Uterus (tissue), 4 donors: ENCODE measurements at places on chromosomes 5 and 9.

DNA sequence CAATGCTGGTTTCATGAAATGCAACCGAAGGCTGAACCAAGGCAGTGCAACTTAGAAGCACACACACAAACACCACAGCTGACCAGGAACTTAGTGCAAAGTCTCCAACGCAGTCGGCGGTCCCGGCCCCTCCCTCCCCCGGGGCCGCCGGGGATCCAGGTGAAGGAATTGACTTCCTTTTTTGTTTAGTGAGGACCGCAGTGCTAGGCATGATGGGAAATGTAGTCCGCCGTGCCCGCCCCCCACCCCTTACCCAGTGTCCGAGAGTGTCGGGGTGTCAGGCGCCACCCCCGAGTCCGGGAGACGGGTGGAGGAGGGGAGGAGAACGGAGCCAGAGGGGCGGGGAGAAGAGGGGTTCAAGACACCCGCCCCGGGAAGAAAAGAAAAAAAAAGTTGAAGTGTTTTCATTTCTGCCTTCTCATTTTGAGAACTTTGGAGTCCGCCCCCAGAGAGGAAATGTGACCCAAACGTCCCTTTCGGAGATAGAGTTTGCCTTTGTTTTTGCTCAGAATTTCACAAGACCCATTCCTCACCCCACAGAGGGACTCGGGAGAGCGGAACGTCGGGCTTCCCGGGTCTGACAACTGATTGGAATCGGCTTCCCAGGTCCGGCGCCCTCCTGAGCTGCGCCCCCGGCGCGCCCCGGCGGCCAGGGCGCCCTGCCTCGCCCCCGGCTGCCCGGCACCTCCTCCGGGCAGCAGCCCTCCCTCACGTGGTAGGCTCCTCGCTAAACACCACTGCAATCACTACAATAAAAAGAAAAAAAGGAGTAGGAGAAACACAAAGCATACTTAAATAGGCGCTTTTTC, 2.0 kb downstream of the IER5L start:
- DNase-seq = peak; percentile 91

DNA sequence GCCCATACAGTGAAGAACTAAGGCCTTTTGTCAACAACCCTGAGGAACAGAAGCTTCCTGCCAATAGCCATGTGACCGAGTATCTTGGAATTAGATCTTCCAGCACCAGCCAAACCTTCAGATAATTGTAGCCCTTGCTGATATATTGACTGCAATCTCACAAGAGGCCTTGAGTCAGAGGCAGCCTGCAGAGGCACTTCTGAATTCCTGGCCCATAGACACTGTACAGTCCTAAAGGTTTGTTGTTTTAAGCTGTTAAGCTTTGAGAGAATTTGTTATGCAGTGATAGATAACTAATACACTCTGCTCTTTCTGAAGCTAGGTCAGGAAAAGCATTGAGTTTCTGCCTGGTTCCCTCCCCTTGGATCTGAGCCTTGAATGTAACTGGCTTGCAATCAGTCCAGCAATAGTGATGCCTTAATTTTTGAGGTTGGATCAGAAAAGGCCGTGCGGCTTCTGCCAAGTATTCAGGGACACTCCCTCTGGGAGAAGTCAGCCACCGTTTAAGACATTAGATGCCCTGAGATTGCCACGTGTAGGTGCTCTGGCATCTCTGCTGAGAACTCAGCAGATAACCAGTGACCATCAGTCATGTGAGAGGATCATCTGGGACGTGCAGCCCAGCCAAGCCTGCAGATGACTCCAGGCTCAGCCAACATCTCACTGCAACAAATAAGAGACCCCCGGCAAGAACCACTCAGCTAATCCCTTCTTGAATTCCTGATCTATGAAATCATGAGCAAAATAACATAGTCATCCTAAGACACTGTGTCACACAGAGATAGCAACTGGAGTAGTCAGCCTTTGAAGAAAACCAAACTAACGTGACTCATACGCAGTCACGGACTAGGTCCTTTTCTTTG, 126.8 kb upstream of the STC2 start:
- DNase-seq = peak; percentile 24

DNA sequence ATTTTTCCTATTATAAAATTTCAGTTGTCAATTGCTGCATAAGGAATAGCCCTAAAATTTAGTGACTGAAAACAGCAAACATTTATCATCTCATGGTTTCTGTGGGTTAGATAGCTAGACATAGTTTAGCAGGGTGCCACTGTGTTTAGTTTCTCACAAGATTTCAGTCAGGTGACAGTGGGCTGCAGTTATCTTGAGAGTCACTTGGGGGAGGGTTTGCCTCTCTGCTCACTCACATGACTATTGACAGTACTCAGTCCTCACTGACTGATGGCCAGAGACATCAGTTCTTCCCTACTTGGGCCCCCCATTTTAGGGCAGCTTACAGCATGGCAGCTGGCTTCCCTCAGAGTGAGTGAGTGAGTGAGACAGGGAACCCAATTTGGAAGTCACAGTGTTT, 42.0 kb downstream of the PBX3 start:
- no peak for DNase-seq

DNA sequence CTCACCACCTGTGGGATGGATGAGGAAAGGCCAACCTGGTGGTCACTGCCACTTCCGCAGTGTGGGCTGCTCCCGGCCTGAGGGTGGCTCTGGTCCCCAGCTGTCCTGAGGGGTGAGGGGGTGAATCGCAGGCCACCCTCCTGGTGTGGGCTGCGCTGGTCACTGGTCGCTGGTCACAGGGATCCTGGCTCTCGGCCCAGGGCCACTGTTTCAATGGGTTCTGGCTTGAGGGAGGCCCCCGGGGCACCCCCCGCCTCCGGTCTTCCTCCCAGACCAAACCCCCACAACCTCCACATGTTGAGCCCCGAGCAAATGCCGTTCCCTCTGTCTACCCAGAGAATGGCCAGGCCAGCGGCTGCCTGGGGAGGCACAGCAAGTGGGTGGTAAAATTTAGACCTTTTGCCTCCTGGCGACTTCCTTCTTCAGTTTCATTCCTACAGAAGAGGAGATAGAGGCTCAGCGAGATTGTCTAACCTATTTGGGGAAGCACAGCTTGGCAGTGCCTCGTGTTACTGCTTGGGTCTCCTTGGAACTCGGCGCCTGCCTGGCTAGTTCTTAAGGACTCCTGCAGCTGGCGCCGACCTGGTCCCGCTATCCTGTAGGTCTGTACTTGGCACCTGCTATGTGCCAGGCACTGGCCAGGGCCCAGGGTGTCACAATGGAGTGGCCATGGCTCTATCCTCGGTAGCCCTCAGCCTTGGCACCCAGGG, 48.2 kb downstream of the RXRA start:
- peak; percentile 41 for DNase-seq

DNA sequence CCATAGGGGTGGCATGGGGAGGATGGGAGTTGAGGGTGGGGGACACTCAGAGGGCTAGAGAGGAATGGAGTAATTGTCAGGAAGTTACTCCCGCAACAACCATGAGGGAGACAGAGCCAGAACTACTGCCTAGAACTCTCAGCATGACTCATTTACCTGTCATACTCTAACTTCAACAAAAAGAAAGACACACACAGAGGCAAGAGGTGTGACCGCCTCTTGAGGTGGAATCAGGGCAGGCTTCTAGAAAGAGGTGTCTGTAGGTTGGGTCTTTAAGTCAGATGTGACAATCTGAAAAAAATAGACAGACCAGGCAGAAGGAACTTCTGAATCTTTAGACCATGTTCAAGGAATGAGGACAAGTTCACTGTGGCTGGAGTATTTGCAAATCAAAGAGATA, 73.4 kb downstream of the GABBR2 start:
- DNase-seq = no peak

DNA sequence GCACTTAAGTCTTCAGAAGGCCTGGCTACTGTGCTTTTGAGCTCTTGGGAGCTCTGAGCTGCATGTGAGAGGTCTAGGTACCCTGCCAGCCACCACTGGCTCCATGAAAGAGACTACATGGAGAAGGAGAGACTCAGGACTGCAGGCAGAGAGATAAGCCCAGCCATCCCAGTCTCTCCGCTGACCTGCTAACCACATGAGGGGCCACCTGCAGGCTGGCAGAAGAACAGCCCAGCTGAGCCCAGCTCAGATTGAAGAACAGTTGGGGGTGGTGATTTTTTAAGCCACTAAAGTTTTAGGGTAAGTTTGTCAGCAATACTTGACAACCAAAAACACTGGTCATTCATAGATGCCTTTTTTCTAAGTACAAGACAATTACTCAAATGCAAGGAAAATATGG, 205.0 kb upstream of the PRDM9 start:
- no peak for DNase-seq

- DNase-seq = peak; percentile 68
These were observed 16.6 kb downstream of the SH3PXD2B start for GRCh38 chr5:172437445-172438318.

DNA sequence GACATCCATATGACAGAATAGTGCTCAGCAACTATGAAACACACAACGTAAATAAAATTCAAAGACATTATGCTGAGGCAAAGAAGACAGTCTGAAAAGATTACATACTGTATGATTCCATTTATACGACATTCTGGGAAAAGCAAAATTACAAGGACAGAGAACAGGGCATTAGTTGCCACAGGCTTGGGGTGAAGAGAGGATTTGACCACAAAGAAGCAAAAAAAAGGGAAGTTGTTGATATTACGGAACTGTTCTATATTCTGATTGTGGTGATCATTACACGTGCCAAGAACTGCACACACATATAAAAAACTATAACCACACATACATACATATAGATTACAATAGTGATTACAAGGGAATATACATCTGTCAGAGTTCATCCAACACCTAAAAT, 24.1 kb downstream of the CDK5RAP2 start:
- DNase-seq = no peak

DNA sequence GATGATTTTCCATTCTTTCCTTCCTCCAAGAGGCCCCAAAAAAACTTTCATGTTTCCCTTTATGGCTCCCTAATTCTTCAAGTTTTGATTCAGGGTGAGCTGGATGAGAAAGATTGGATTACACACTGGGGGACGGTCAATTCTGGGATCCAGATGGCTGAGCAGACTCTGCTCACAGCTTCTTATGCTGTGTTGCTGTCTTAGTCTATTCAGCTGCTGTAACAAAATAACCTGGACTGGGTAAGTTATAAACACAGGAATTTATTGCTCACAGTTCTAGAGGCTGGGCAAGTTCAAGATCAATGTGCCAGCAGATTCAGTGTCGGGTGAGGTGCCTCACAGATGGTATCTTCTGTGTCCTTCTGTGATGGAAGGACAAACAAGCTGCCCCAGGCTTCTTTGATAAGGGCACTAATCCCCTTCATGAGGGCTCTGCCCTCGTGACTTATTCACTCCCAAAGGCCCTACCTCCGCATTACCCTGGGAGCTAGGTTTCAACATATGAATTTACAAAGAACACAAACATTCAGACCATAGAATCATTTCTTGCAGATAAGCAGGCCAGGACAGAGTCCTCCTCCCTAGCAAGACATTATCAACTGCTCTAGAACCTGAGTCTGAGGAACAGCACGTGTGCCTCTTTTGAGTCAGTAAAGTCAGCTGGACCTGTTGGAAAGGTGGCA, 23.1 kb upstream of the SMAD5 start:
- DNase-seq = no peak
